ENCODE measurements at places on chromosomes 4 and X. TPM values are rescaled to one million over a fixed set of nuclear protein-coding genes. Genes with fewer than 3 reads are reported as not detected.
A peak's percentile ranks its signal among the peaks of the same experiment; 100 is the strongest.

DNA sequence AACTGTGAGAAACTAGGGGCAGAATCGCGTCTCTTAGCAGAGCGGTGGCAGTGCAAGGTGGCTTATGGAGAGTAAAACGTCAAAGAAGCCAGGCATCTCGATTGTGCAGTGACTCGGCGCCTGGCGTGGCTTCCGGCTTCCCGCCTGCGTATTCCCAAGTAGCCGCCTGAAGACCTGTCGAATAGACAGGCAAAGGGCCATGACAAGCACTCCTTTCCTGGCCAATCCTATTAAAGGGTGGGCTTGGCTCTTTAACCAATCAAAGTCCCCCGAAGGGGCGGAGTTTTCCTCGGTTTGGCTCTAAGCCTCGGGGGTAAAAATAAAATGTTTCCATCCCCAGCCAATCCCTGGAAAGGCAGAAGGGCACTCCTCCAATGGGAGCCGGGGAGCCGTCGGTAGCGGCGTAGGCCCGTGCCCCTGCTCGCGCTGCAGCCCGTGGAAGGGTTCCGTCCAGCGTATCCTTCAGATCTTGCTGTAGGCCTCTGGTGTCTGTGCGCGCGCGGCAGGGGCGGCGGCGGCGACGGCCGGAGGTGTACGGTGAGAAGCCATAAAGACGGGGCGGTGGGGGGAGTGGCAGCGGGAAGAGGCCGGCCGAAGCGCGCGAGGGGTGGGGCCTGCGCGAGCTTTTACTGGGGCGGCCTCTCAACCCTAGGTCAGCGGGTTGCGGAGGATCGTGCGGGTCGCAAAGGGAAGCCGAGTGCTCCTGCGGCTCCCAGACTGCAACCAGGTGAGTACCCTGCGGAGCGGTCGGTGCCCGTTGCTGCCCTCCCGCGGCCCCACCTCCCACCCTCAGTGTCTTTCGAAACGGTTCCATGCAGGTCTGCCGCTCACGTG, at the start of gene KANTR:
KANTR (plus strand) TSS at position 395 of the 834 bp plus-strand sequence. CDS start 30,131 bp downstream, outside the sequence.
- peak; percentile 96 for DNase-seq

DNA sequence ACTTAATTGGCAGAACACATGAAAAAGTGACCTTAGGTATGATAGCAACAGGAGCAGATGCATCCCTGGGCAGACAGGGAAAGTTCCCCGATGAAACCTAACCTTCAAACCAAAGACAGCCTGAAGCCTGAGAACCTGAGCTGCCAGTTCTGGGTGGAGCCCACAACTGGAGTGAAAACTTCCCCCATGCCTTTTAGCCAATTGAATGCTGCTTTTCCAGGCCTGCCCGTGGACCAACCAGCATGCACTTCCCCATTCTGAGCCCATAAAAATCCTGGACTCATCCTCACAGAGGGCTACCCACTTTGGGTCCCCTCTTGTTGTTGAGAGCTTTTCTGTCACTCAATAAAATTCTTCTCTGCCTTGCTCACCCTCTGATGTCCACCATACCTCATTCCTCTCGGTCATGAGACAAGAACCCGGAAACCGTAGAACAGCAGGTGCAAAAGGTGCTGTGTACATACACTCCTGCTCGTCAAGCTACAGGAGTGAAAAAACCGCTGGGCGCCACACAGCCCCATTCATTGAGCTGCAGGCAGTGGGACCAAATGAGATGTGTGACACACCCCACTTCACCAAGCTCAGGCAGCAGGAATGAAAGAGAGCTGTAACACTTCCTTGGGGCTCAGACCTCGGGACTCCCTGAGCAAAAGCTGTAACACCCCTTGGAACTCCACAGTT, 13.9 kb upstream of the SLC7A11 start:
- no peak for DNase-seq

GRCh38 chr4:141684785-141685184, 48.4 kb downstream of the IL15 start:
- DNase-seq = no peak

DNA sequence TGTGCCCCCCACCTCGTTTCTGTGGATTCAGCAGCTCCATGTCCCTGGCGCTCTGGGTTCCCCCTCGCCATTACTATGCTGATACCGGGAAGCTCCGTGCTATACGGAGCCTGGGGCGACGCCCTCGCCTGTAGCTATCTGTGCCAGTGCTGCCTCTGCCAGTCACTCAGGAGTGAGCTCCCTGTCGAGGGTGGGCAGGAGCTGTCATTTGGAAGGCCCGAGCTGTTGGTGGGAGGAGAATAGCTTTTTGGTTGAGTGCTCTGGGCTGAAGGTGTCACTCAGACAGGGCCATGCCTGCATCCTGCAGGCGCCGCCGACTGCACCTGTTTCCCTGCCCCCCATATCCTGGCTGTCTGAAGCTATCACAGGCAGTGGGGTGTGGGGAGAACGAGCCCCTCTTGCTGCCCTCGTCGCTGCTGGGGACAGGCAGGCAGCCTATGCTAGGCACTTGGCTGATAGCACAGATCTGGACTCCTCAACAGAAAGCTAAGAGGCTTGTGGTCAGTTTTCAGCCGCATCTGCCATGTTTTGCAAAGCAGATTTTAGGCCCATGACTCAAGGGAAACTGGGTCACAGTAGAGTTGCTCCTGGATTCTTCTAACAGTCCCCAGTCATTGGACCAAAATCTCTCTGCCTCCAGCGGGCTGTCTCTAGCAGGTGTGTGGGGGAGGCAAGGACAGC, 31.8 kb downstream of the CPLX1 start:
- DNase-seq = no peak

- no peak for DNase-seq
Observed at GRCh38 chr4:183873409-183874185, 31.5 kb upstream of the STOX2 start.

DNA sequence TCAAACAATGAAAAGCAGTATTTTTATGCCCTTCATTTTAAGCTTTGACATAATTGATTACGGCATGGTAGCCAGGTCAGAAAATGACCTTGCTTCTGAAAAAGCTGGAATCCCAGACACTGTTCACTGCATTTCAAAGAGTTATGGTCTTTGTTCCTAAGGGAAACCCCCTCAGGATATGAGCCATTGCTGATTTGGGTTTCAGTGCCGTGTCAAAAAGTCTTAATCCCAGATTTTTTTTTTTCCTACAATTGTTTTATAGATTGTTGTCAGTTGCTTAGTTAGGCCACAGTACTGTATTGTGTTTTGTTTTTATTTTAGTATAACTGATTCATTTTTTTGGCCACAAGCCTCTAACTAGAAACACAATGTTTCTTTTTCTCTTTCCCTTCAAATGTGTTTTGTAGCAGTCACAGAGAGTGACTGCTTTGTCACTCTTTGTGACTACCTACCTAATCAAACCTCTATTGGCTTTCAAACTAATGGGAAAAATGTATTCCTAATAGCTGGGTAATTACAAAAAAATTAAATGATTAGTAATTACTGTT, 10.3 kb downstream of the WDR44 start:
- DNase-seq = no peak

DNA sequence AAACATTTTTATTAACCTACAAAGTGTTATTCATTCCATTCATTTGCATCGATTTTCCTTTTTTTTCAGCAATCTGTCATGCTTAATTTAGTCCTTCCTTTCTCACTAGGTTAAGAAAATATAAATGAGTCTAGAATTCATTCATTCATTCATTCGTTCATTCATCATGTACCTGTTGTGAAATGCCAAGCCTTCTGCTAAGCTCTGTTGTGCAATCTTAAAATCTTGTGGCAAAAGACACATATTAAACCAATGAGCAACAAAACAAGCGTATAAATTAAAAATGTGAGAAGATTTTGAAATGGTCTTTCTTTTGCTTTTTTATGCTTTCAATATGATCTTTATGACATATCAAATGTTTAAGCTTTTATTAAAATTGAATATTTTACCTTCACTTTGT, 88.6 kb upstream of the MAD2L1 start:
- DNase-seq = no peak

GRCh38 chr4:25978327-25978726, 64.3 kb downstream of the SMIM20 start:
- DNase-seq = no peak

DNA sequence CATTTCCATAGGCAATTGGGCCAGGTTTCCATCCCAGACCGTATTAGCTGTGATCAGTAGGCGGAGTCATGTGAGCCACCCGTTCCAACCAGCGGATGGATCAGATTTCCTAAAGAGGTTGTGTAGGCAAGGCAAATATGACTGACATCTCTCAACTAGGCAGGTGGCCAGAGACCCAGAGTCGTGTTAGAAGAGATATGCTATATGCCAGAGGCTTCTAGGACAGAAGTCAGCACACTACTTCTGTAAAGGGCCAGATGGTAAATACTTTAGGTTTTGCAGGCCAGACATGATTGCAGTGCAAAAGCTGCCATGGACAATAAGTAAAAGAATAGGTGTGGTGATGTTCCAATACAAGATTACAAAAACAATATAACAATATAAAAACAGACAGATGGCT, 788.4 kb downstream of the RPA4 start:
- DNase-seq = no peak

DNA sequence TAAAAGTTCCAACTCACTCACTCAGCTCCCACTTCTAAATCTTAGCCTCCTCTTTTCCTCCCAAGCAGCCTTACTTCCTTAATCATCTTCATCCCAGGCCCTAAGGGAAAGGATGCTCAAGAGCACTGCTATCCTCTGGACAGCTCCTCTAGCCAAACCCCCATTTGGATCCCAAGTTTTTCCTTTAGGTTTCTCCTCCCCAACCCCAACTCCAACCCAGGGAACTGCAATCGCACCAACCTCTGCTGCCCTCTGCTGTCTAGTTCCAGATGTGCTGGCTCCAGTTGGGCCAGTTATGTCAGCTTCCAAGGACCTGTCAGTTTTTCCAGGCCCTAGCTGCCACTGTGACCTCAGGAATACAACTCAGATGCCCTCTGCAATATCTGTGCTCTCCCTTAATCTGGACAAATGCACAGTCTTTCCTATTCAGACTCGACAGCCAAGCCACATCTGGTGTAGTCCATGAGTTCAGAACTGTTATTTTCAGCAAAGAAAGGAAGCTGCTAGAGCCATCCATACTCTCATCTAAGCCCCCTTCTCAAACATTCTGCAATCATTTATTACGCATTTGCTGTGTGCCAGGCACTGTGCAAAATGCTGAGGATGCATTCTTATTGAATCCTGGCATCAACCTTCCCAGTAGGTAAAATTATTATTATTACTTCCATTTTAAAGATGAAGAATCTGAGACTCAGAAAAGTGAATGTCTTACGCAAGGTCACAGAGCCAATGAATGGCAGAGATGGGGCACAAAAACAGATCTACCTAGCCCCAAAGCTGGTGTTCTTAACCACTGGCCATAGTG, 12.3 kb upstream of the XPNPEP2 start:
- no peak for DNase-seq

GRCh38 chr4:177461606-177462005, 19.4 kb upstream of the AGA start:
- DNase-seq = no peak

GRCh38 chr4:56979421-56980072, 851 bp downstream of the POLR2B start:
- no peak for DNase-seq

- no peak for DNase-seq
Observed at GRCh38 chrX:133943507-133943906, 41.9 kb downstream of the GPC3 start.

DNA sequence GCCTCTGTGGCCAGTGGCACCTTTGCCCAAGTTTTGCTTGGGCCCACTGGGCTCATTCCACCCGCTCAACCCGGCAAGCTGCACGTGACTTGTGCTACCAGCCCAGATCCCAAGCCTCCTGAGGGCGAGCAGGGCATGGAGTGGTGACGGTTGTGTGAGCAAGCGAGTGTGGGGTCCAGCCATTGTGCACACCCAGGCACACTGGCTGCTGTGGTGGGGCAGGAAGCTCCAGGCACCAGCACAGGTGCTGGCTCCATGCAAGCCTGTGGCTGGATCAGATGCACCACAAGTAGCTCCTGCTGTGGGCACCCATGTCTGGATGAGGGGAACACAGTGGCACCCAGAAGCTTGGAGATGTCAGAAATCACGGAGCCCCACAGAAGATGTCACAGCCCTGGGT, 557.0 kb upstream of the GNPDA2 start:
- DNase-seq = no peak

DNA sequence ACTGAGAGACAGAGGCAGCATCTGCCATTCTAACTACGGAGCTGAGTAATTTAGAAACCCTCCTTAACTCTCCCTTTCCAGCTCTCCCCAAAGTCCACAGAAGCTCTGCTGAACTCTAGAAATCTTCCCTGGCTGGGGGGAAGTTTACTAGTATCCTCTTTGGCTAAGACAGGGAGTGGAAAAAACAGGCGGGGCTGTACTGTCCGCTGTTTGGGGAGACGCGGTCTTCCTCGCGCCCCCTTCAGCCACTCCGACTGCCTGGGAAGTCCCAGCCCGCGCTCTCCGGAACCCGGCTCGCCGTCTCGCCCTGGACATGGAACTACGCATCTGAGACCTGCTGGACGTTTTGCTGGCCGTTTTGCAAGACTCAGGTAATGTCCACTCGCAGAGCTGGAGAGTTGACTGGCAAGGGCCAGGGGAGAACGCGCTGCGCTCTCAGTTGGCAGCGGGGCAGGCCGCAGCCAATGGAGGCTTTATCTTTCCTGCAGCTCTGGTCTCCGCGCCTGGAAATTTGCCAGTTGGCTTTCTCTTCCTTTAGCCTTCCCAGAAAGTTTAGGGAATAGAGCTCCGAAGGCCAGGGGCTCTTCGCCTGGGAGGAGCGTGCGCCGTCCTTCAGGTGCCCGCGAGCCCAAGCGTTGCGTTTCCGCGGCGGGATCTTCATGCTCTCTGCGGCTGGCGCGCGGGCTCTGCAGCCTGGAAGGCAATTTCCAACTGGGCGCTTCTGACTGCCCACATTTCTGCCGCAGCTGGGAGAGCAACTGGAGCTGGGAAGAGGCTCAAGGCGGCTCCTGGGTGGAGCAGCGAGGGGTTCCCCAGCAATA, 892 bp downstream of the IL1RAPL2 start:
- DNase-seq = no peak

GRCh38 chrX:153820601-153821000, 9.7 kb downstream of the PDZD4 start:
- DNase-seq = no peak

Gene HDX
- 4.4 TPM for total RNA-seq

Gene FAM236B
- not detected for total RNA-seq

Gene PDE6B
- 4.2 TPM for total RNA-seq

Gene ZFP42
- not detected for total RNA-seq

Gene TCEAL2
- total RNA-seq = 14.7 TPM

Gene SLIT2
- total RNA-seq = 29.2 TPM

All from vagina (tissue), 2 donors.